Chondrocyte (in vitro differentiated cells): ENCODE measurements at places on chromosomes 5 and 9.
A peak's percentile ranks its signal among the peaks of the same experiment; 100 is the strongest.

- no peak for DNase-seq
Measured at GRCh38 chr9:136189394-136190236, 15.3 kb downstream of the LHX3 start.

DNA sequence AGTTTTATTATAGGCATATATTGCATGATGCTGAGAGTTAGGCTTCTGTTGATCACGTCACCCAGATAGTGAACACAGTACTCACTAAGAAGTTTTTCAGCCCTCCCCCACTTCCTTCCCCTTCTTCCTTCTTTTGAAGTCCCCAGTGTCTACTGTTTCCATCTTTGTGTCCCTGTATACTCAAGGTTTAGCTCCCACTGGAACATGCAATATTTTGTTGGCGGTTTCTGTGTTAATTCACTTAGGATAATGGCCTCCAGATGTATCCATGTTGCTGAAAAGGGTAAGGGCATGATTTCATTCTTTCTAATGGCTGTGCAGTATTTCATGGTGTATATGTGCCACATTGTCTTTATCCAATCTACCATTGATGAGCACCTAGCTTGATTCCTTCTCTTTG lies 764.3 kb downstream of the MTRR start:
- DNase-seq, result no peak

GRCh38 chr9:71758277-71758676 lies 10.0 kb downstream of the CEMIP2 start:
- DNase-seq, result no peak

GRCh38 chr5:56011835-56012234 lies 17.1 kb upstream of the IL6ST start:
- DNase-seq, result no peak

- DNase-seq, result peak; percentile 75
Measured at GRCh38 chr5:180467028-180467975, 26.9 kb upstream of the CNOT6 start.
